ENCODE measurements at places on chromosomes 3 and 15. TPM values are rescaled to one million over a fixed set of nuclear protein-coding genes. Genes with fewer than 3 reads are reported as not detected.

The SHC4 gene
- total RNA-seq, result under 0.01 TPM

- DNase-seq, result peak; percentile 67
Observed at GRCh38 chr3:122382888-122383666, at the start of gene MIX23. TSS of gene MIX23 (minus strand) at chr3:122383231. CDS start at chr3:122383224, 7 bp downstream.

- DNase-seq, result peak; percentile 79
Observed at GRCh38 chr15:62969442-62970089, 73.0 kb upstream of the TPM1 start.

GRCh38 chr3:113266738-113267137 is 55.4 kb downstream of the BOC start:
- no peak for DNase-seq

GRCh38 chr3:171802590-171802956 is 7.7 kb downstream of the PLD1 start:
- DNase-seq, result no peak

DNA sequence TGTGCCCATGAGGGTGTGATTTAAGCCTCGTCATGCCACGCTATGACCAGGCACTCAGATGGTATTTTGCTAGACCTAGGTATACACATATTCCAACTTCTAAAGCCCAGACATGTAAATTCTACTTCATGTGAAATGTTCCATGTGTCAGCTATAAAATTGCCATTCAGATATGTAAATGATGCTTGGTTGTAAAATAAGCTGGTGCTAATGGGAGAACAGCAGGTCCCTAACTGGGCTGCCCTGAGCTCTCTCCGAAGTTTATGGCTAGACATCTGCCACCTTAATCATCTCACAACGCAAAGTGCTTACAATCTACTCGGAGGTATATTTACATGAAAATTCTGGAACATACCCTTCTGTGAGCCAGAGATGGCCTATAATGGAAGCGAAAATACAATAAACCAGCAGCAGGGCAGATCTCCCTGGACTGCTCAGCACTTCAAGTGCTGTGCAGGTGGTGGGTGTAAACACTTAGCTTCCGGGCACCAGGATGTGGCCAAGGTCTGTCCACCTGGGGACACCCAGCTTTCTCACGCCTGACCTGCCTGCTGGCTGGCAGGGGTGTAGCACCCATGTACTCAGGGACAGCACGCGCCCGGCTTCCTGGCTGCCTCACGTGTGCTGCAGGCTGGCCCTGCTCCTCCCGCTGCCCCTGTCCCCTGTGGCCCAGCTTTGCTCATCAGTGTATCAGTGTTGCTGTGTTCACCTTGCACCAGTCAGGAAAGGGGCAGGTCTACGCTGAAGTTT is 82.0 kb downstream of the CHDH start:
- DNase-seq, result no peak

The GPR15 gene
- total RNA-seq, result not detected

Data from bronchial epithelial cell (primary cell).